Psoas muscle (tissue), 8 donors: ENCODE measurements at places on chromosomes 13 and 19.
A peak's percentile ranks its signal among the peaks of the same experiment; 100 is the strongest.

- DNase-seq = no peak
Observed at GRCh38 chr19:15935167-15935702, 906 bp upstream of the CYP4F11 start.

DNA sequence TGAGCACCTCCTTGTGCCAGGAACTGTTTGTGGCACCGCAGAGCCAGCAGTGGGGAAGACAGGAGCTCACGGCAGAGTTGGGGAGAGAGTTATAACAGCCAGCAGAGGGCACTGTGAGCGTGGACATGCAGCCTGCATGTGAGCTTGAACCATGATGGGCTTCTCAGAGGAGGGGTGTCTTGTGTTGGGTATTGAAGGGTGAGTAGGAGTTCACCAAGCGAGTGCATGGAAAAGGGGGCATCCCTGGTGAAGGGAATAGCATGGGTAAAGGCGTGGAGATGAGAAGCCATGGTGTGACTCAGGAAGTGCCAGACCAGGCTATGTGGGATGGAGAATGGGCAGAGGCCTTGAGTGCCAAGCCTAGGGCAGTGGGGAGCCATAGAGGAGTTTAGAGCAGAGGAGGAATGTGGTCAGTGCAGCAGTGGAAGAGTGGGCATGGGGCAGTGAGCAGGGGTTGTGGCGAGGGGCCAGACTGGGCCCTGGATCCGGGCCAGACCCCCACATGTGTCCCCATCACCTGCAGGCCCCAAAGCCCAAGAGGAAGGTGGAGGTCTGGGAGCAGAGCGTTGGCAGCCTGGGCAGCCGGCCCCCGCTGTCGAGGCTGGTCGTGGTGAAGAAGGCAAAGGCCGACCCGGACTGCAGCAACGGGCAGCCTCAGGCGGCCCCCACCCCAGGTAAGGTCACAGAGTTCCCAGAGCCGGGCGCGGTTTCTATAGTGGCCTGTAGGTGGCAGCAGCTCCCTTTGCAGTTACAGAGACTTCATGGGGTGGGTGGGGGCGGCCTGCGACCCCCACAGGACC lies 11.8 kb upstream of the SHD start:
- peak; percentile 53 for DNase-seq

- no peak for DNase-seq
Observed at GRCh38 chr13:20704459-20705069, 1.1 kb downstream of the IL17D start.

DNA sequence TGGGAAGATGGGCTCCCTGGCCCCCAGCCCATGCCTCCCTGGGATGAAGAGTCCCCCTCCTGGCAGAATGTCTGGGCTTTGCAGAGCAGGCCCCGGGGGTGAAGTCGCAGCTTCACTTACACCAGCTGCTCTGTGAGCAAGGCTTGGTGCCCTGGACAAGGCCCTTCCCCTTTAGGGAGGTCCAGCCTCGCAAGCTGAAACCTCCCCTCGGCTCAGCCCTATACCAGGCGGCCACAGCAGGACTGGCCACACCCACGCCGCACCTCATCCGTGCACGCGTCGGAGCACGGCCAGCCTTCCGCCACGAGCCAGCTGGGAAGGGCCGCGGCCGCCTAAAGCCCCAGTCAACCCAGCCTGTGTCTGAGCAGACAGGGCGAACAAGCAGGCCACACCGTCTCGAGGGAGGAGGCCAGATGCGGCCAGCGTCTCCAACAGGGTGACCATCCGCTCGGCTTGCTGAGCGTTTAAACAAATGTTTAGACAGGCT lies 83.2 kb upstream of the MCF2L start:
- DNase-seq = peak; percentile 74

GRCh38 chr13:52419080-52419479 lies 13.1 kb upstream of the THSD1 start:
- DNase-seq = no peak

GRCh38 chr13:98675066-98675465 lies 77.4 kb downstream of the SLC15A1 start:
- no peak for DNase-seq

DNA sequence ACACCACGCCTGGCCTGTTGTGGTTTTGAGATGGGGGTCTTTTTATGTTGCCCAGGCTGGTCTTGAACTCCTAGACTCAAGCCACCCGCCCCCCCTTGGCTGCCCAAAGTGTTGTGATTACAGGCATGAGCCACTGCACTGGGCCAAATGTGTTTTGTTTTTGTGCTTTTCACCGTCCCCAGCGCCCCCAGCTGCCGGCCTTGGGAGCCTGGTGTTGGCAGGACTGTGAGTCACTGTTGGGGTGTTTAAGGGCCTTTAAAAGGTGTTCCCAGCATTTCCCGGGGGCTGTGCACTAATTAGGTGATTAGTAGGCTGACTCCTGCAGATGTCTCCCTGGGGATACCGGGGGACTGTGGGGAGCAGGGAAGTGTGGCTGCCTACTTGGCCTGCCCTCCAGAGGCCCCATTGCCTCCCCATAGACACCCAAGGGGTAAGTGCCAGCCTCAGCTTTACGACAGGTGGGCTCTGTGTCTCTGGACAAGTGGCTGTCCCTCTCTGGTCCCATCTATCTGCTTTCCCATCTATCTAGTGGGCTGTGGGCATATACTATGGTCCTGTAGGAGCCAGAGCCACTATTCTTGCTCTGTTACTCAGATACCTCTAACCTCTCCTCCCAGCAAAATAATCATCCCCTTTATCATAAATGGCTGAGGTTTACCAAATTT lies 11.8 kb upstream of the TLE5 start:
- DNase-seq = no peak

- no peak for DNase-seq
Observed at GRCh38 chr19:17909003-17909732, 23.6 kb upstream of the CCDC124 start.

DNA sequence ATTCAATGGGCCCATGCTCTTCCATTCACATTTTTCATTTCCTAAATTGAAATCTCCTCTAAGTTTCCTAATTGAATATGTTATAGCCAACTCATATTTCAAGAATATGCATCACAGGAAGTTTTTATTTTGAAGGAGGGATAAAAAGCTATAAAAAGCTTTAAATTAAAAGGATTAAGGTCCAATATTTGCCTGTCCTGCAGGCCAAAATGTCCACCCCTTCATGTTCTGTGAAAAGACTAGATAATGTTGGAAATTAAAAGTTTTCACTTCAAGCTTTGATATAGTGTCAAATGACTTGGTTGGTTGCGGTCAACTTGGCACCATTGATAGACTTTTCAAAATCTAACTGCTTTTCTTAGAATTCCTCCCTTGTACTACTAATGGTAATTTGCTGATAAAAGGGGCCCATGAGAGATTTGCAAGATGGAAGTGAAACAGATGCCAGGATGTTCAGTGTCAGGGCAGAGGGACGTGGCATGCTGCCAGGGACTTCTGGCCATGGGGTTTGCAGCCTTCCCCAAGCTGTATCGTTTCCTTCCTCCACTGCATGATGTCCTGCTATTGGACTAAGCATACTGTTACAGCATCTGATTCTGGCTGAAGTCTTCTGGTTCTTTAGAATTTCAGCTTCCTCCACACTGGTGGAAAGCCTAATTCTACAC lies 547.3 kb upstream of the MIR17HG start:
- peak; percentile 71 for DNase-seq

- DNase-seq = peak; percentile 75
Observed at GRCh38 chr19:23002690-23003422, at the start of gene ZNF728. Gene ZNF728 (minus strand): TSS chr19:23003176. CDS start chr19:23003030, 146 bp downstream.

DNA sequence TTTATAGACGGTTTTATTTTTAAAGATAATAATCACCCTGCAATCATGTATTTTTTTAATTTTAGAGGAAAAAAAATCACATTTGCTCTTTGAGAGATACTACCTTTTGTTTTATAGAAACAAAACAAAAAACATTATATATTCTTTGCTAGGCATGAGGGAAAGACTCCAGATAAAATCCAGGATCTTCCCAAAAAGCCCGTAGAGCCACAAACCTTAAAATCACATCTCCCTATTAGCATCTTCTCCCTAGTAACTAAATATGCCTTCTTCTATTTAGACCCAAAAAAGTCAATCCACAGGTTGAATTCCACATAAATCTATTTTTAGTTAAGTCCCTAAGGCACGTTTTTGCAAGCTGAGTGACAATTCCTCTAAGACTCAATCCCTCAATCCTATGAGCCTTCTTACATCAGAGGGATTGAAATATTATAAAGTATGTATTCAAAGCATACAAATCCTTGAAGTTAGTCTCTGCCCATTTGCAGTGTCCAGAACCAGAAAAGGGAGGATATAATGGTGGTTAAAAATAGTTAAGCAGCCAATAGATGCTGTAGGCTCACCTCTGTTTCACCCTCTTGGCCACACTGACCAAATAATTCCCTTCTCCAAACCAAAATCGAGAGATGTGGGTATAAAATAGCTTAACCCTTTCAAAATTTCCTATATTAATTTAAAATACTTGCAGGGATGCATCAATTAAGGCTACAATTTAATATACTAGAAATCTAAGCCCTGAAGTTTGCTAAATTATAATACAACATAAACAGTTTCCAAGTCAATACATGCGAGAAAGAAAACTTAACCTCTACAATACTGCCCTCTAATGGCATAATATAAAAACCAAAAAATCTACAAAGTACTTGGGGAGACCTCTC lies 64.0 kb downstream of the SERP2 start:
- no peak for DNase-seq

DNA sequence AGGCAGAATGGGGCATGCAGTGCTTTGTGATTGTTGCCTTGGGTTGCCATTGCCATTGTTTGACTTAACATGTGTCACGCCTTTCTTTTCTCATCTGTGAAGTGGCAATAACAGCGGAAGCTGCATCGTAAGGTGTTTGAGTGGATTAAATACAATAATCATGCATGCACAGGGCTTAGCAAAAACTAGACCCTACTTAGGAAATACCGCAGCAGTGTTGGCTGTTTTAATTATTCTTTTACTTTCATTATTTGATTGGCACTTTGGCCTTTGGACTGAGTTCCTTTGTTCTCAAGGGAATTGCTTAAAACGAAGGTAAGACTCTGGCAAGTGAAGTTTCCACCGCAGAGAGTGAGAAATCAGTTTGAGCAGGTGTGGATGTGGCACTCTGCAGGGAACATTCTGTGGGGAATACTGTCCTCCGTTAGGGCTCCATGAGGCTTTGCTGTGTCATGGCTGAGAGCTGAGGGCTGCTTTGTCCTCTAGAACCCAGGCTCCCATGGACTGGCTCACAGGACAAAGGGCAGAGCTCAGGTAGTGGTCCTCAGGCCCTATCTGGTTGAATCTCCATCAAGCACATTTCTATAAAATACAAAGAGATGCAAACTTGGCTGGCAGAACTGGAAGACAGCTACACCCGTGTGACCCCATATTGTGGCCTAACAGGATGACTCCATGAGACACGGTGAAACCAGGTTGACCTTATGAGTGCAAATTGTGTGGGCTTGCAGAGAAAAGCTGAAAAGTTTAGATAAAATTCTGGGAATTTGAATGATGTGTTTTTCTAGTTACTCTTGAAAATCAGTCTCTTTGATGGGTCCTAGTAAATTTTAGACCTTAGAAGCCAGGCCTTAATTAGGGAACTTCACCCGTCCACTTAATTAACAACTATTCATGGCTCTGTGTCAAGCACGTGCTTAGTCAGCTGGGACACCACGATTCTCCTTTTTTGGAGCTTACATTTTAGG lies 407.2 kb downstream of the KCNRG start:
- DNase-seq = no peak

- no peak for DNase-seq
Observed at GRCh38 chr19:33690378-33691029, 68.8 kb downstream of the CHST8 start.

DNA sequence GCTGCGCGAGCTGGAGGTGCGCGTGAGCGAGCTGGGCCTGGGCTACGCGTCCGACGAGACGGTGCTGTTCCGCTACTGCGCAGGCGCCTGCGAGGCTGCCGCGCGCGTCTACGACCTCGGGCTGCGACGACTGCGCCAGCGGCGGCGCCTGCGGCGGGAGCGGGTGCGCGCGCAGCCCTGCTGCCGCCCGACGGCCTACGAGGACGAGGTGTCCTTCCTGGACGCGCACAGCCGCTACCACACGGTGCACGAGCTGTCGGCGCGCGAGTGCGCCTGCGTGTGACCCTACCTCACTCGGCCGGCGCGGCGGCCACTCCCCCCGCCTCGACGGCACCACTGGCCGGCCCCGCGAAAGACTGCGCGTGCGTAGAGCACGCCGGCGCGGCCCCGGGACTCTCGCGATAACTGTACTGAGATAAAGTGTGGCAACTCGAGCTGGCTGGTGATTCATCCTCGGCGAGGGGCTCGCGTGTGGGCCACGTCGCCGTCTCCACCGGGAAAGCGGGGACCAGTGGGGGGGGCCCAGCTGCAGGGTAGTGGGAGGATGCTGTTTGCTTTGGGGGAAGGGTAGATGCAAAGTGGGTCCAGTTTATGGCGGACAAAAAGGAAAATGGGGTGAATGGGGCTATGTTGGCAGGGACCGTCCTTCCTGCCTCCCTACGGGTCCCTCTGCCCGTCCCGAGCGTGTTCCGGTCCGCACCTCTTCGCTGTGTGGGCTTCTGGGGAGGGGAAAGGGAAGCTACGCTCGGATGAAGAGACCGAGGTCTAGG lies 11.4 kb downstream of the FUT6 start:
- peak; percentile 87 for DNase-seq

DNA sequence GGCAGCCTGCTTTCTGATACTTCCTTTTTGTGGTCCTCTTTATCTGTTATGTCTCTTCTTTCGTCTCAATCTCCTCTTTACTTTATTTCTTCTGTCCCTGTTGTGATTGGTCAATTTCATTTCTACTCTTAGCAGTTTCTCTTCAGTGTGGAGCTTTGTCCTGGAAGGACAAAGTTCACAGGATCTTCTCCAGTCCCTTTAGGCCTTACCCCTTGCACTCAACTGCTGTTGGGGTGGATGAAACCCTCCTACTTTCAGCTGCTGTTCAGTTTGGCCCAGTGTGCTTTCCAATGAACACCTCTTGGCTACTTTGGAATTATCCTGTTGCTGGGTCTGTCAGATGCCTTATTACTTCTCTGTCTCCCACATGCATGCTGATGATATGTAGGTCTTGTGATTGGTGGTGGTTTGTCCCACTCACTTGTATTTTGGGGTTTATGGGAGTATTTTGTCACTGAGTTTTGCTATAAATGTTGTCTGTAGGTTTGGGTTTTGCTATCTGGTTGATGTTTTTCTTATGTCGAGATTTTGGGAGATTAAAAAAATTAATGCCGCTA lies 24.8 kb downstream of the WDR62 start:
- DNase-seq = no peak

DNA sequence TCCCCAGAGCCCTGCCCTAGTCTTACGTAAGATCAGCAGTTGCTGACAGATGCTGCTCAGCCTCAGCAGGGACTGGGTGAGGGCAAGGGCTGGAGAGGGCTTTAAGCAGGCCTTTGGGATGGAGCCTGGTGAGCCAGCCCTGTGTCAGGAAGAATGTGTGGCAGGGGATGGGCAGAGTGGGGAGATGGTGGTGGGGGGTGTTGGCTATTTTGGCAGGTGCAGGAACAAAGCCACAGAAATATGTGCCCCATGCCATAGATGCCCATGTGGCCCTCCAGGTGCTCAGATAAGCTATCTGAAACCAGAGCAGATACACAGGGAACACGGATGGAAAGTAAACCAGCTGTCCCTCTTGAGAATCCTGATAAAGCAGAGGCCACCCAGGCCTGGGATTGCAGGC lies 1325.0 kb downstream of the UQCRFS1 start:
- no peak for DNase-seq

- no peak for DNase-seq
Observed at GRCh38 chr19:17005000-17005399, 21.6 kb downstream of the CPAMD8 start.

GRCh38 chr13:113320226-113320875 lies 23.3 kb downstream of the LAMP1 start:
- peak; percentile 30 for DNase-seq
